NCI-H1436 (cell line): ENCODE measurements at places on chromosomes 11 and 22.
A peak's percentile ranks its signal among the peaks of the same experiment; 100 is the strongest.

GRCh38 chr11:44985721-44986120, 35.0 kb upstream of the TP53I11 start:
- no peak for DNase-seq

DNA sequence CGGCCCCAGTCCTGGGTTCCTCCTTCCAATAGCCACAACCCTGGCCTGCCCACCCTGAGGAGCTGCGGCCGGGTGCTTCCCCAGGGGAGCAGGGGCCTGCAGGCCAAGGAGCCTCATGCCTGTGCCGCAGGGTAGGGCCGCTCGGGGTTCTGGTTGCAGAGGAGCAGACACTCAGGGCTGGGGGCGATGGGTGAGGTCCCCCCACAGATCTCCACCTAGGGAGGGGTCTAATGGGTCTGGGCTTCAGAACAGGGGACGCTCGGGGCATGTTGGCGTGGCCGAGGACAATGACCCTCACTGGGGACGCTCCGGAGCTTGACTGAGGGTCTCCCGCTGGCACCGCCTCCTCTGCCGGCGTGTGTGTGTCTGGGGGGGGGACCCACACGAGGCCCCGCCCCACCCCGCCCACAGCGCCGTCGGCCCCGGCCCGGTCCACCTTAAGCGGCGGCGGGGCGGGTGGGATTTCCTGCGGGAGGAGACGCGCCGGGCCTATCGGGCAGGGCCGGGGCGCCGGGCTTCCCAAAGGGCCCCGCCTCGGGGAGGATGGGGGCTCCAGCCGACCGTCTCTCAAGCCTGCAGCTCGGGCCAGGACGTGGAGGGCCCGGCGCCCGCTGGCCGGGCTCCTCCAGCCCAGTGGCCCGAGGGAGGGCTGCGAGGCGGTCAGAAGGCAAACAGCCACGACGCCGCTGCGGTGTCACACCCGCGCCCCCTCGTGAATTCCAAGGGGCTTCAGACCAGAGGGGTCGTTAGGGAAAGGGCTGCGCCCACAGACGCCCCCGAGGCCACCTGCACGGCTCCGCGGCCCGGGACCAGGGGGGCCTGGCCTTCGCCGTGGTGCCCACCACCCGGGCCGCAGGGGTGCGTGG, 640 bp upstream of the ZDHHC8 start:
- peak; percentile 53 for DNase-seq

GRCh38 chr11:34148504-34149165, 43.2 kb downstream of the NAT10 start:
- no peak for DNase-seq

- no peak for DNase-seq
These were observed 12.5 kb upstream of the CARD18 start for GRCh38 chr11:105152021-105152512.

GRCh38 chr11:54930930-54931329, 224.3 kb downstream of the OR4A5 start:
- DNase-seq = no peak
